ENCODE measurements at places on chromosomes 11 and 22.

GRCh38 chr22:36376265-36376664 lies 11.5 kb downstream of the MYH9 start:
- no peak for DNase-seq

DNA sequence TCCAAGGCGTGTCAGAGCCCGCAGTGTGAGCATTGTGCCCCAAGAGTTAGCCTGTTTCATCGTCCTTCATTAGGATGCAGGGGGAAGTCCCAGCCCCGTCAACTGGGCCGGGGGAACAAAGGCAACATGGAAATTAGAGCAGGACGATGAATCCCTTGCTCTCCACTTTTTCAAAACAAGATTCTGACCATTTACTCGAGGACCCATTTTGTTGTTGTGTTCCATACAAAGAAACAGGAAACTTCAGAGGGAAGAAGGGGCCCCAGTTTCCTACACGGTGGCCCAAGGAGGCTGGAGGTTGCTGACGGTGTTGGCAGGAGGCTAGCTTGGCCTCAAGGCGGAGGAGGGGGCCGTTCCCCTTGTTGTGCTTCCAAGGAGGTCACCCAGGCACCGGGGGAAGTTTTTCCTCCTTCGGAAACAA lies 44.0 kb upstream of the SLC1A2 start:
- DNase-seq = no peak

DNA sequence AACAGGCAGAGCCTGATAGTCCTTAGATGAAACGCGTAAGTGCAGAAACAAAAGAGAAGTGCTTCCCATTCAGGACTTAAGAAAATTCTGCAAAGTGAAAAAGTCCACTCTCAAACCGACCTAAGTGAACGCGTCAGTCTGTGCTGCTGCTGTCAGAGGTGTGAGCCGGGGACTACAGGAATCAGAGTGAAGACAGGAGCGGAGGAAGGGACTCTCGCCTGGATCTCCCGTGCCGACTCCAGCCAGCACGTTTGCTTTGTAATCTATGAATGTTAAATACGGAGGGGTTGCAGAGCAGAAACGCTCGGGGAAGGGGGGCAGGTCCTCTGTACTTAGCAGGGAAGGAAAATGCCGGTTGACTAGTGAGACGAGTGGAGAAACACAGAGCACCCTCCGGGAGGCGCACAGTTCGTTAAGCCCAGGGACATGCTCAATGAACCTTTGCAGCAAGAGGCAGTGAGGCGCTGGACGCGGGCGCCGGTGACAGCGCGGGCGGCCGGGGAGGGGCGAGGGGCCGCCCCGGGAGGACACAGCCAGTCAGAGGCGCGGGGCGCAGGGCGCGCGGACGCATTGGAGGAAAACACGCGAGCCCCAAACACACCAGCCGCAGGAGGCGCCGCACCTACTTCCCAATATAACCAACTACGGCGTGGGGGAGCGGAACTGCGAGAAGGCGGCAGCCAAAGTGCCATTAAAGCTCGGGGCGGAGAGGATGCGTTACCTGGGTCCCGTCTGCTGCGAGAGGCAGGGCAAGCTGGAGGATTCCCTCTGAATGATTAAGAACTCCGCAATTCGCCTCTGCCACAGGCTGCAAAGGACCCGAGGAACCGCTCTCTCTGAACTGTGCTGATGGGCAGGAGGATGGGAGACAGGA lies at the start of gene CNTN5:
TSS of gene CNTN5 (plus strand) at position 598 of the 874 bp plus-strand sequence.
- DNase-seq = no peak

DNA sequence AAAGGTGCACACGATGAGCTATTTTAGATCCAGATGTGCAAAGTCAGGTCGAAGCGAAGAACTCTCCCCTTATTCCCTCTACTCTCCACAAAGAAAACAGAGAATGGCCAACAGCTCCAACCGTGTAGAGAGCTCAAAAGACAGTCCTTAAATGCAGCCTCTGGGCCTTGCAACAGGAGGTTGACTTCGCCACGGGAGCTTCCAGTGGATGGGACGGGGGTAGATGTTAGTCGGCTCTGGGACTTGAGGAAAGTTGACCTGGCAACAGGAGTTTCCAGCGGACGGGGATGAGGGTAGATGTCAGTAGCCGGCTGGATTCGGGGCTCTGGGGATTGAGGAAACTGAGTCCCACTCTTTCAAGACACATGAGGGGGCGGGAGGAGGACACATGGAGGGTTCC lies 450.4 kb downstream of the BRD1 start:
- no peak for DNase-seq

- no peak for DNase-seq
These were observed 13.4 kb downstream of the NEAT1 start for GRCh38 chr11:65435981-65436411.

- no peak for DNase-seq
These were observed 142.9 kb downstream of the CCDC81 start for GRCh38 chr11:86517557-86517956.

- no peak for DNase-seq
These were observed 39.4 kb downstream of the ST14 start for GRCh38 chr11:130198964-130199363.

DNA sequence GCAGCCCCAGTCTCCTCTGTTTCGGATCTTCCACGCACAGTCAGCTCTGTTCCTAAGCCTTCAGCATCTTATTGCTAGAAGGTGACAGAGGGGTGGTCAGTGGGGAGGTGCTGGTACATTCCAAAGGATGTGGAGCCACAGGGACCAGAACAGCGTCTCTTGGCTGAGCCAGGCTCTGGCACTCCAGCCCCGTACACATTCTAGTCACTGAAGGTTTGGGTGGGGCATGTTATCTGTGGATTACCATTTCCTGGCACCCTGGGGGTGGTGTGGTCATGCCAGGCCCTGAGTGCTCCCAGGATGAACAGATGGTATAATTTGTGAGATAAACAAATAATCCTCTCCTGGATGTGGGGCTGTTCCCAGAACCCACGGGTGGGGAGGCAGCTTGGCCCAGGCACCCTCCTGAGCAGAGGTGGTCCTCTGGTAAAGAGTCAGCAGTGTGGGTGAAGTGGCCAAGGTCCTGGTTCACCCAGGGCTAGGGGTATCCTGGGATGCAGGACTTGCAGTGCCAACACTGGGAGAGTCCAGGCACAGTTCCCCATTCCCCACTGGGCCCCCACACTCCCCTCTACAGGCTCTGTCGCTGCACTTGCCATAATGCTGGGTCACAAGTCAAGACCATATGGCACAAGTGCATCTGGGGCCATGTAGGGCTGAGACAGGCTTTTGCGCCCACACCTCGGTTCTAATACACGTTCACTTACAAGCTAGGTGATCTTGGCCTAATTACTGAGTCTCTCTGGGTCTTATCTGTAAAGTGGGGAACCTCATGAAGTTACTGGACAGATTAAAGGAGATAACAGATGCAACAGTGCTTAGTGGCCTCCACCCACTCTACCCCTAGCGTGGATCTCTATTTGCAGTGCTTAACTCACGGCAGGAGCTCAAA lies 33.0 kb downstream of the DKK3 start:
- DNase-seq = no peak

- no peak for DNase-seq
These were observed 1389.8 kb downstream of the TBC1D22A start for GRCh38 chr22:48152164-48152775.

DNA sequence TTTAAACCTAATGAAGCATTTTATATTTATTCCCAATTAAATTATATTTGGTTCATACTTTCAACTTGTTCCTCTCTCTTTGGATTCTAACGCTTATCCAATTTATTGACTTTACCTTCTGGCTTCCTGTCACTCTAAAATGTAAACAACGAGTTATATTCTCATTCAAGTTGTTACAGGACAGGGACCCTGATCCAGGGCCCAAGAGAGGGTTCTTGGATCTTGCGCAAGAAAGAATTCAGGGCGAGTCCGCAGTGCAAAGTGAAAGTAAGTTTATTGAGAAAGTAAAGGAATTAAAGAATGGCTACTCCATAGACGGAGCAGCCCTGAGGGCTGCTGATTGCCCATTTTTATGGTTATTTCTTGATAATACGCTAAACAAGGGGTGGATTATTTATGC lies 405.6 kb upstream of the API5 start:
- DNase-seq = no peak

DNA sequence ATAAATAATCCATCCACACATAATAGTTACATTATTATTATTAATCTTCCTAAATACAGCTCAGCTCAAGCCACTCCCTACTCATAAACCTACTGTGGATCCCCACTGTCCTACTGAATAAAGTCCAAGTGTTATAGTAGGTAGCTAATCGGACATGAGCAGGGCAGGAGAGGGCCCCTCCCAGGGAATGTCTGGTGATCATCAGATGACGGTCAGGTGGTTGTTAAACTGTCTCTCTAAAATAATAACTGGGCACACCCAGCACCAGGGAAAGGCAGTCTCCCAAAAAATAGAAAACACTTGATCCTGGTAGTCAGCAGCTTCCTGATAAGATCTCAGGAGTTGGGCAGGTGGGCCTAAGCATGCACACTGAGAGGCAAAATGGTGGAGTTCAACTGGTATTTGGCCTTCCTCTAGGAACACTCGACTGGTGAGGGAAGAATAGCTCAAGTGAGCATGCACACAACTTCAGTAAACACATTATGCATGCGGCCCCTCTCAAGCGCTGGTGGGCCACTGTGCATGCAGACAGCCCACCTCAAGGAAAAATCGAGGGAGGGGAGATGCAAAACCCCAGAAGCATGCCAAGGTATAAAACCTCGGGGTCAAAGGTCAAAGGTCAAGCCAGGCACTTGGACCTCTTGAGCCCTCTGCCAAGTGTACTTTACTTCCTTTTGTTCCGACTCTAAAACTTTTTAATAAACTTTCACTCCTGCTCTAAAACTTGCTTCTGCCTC lies 65.0 kb downstream of the LRRC32 start:
- DNase-seq = no peak

- no peak for DNase-seq
These were observed 24.0 kb downstream of the MARK2 start for GRCh38 chr11:63862923-63863322.
